ENCODE measurements at places on chromosomes 1 and 21.

- DNase-seq = no peak
Observed at GRCh38 chr1:59486615-59487014, 189.7 kb downstream of the FGGY start.

GRCh38 chr1:1862905-1863547, 27.9 kb downstream of the GNB1 start:
- DNase-seq = no peak

DNA sequence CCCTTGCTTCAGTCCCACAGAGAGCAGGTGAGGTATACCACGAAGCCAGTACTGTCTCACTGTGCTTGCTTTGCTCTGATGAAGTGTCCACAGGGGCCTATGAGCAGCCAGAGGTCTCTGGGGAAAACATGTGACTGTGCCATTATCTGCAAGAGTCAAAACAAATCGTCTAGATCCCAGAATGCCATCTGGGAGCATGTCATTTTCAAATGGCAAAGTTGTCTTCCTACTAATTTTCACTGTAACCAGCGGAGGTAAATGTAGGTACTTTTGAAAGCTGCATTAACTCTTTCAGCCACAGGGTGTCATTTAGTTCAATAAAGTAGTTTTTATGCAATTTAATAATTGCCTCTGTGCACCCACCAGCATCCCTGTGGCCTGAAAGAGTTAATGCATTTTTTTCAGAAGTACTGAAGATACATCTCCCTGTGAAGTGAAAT, 173.6 kb upstream of the SGIP1 start:
- no peak for DNase-seq

DNA sequence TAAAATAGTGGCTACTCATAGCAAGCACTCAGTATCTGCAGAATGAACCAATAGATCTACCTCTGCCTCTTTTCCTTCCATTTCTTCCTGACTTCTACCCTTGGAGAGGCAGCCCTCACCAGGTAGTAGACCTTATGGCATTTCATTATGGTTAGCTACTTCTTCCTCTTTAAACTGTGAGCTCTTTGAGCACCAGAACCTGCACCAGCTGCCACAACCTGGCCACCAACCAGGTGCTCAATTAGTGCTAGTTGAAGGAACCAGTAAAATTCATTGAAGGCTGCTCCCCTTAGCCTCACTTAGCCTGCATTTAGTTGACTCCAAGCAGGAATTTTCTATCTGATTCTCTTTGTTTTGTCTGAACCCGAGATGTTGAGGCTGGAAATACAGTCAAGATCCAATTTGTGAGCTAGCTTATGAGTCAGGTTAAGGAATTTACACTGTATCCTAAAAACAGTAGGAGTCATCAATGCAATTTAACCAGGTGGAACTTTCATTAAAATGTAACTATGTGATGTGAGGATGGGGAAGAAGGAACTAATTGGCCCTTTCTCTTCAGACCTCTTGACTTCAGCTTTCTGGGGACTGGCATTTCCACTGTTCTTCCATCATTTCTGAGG, 81.5 kb upstream of the UBE2U start:
- DNase-seq = no peak

DNA sequence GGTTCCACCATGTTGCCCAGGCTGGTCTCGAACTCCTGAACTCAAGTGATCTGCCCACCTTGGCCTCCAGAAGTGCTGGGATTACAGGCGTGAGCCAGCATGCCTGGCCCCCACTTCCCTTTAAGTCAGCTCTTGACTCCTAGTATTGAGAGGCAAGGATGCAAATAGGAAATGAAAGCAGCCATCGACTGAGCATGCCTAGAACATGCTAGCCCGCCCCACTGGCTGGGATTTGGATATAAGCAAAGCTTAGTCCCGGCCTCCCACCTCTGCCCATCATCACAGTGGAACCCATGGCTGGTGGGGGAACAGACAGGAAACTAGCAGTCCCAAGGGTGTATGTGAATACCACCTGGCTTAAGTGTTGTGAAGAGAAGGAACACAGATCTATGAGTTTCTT, 10.5 kb downstream of the C1orf167 start:
- DNase-seq = no peak

DNA sequence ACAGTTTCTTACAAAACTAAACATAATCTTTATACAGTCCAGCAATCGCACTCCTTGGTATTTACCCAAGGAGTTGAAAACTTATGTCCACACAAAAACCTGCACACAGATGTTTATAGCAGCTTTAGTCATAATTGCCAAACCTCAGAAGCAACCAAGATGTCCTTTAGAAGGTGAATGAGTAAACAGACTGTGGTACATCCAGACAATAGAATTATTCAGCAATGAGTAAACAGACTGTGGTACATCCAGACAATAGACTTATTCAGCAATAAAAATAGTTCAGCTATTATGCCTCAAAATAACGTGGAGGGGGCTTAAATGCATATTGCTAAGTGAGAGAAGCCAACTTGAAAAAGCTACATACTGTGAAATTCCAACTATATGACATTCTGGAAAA, 87.0 kb upstream of the GALNT2 start:
- DNase-seq = no peak

- no peak for DNase-seq
Observed at GRCh38 chr1:18387307-18387706, 93.4 kb upstream of the KLHDC7A start.

GRCh38 chr1:112618721-112619517, at the start of gene ST7L:
TSS of gene ST7L (minus strand) at chr1:112619141. CDS start at chr1:112619113, 28 bp downstream.
- peak; percentile 75 for DNase-seq

- no peak for DNase-seq
Observed at GRCh38 chr1:110816945-110817344, 56.0 kb upstream of the CD53 start.

DNA sequence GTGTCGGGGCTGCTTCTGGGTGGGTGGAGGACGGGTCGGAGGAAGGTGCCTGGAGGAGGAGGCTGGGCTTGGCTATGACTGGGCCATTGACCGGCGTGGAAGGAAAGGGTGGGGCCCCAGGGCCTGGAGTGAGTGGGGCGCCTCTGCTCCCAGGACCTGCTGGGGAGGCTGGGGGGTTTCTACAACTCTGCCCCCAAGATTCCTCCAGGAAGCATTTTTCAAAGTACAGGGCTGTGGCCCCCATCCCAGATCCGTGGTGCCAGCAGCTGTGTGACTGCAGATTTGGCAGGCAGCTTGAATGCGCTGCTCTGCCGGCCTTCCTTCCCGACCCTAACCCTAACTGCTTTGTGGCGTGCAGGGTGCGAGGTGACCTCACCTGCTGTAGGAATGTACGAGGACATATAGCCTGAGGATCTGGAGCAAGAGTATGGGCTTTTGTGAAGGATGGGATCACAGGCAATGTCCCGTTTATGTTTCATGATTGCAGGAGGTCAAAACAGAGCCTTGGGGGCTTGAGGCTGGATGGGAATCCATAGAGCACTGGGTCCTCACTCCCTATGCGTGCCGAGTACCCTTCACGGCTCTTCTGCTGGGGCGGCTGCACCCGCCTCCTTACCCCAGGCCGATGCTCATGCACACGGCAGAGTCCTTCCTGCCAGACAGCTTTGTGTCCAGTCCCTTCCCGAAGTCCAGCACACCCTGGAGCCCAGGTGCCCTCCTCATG, 24.7 kb downstream of the TRPM2 start:
- no peak for DNase-seq

- DNase-seq = no peak
Observed at GRCh38 chr21:37459575-37459974, 93.0 kb downstream of the DYRK1A start.

DNA sequence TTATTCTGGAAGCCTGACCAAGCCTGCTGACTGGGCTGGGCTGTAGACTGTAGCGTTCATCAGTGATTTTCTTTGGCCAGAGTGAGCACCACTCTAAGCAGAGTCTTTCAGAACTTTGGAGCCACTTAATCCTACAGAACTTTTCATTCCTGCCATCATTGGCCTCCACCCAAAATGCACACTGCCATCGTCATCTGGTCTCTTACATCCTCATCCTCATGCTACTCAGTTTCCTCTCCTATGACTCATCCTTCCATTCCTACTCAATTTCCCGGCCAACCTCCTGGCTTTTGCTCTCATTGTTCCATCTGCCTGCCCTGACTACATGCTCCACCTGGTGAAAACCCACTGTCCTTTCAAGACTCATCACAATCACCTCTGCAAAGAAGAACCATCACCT, 233.8 kb upstream of the USP25 start:
- DNase-seq = no peak

DNA sequence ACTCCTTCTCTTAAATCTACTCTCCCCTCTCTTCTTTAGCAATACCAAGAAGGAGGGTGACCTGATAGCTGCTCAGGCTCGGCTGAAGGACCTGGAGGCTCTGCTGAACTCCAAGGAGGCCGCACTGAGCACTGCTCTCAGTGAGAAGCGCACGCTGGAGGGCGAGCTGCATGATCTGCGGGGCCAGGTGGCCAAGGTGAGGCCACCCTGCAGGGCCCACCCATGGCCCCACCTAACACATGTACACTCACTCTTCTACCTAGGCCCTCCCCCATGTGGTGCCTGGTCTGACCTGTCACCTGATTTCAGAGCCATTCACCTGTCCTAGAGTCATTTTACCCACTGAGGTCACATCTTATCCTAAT, 16.0 kb downstream of the LMNA start:
- DNase-seq = no peak

DNA sequence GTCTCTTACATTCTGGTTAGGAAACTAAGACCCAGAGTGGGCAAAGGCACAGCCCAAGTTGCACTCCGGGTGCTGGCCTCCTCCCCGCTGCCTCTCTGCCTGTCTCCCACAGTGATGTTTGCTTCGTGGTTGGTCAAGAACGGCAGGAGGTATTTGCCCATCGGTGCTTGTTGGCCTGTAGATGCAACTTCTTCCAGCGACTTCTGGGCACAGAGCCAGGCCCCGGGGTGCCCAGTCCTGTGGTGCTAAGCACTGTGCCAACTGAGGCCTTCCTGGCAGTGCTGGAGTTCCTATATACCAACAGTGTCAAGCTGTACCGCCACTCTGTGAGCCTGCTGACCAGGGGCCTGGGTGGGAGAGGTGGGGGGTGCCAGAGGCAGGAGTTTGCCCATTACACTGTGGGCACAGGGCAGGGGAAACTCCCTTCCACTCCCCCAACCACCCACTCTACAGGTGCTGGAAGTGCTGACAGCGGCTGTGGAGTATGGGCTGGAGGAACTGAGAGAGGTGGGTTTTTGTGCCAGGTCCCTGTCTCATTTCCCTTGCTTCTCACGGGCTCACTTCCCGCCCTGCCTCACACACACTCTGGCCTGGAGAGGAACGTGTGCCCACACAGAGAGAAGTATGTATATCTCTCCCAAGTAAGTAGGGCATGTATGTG, 1.9 kb downstream of the BTBD19 start:
- DNase-seq = peak; percentile 63

GRCh38 chr1:93549811-93550210, 101.9 kb downstream of the FNBP1L start:
- DNase-seq = no peak

- no peak for DNase-seq
Observed at GRCh38 chr1:210490781-210491180, 162.1 kb downstream of the HHAT start.

DNA sequence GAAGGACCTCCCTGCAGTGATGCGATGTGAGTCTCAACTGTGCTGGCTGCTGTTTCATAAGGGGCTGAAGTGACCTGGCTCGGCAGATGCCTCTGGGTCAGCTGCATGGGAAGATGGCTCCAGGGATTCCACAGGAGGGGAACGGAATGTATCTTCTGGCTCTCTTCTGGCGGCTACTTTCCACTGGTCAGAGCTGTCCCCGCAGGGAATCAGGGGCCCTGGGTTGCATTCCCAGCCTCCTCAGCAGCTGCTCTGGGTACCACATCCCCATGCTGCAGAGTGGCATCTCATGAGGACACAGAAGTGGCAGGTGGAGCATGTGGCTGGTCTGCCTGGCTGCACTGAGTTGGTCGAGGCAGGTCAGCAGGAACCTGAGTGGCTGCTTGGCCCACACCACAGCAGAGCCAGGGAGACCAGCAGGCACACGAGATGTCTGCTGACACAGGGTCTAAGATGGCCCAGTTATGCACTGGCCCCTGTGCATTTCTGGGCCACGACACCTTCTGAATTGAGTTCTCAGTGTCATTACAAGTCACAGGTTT, 42.8 kb downstream of the POFUT2 start:
- no peak for DNase-seq

- no peak for DNase-seq
Observed at GRCh38 chr1:53160924-53161378, 18.5 kb upstream of the SLC1A7 start.

- DNase-seq = no peak
Observed at GRCh38 chr1:167171286-167171929, 49.3 kb upstream of the POU2F1 start.

- DNase-seq = no peak
Observed at GRCh38 chr1:198212675-198213074, 55.9 kb downstream of the NEK7 start.

- no peak for DNase-seq
Observed at GRCh38 chr1:36322786-36323635, 434 bp downstream of the EVA1B start.

DNA sequence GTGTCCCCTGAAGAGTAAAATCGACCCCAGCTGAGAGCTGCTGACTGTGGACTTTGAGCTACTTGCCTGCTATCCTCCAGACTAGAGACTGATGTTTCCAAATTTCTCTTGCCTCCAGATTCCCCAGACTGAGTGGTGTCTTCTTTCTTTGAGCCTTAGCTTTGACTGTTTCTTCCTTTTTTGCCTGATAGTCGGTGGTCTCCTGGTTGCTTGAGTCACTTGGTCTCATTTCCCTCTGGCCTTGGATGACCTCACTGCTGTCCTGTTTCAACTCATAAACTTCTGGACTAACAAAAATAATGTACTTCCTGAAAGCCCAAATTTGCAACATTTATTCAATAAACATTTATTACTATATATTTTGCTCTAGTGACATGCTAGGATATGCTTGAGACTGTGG, 52.9 kb upstream of the DIPK1A start:
- DNase-seq = no peak

DNA sequence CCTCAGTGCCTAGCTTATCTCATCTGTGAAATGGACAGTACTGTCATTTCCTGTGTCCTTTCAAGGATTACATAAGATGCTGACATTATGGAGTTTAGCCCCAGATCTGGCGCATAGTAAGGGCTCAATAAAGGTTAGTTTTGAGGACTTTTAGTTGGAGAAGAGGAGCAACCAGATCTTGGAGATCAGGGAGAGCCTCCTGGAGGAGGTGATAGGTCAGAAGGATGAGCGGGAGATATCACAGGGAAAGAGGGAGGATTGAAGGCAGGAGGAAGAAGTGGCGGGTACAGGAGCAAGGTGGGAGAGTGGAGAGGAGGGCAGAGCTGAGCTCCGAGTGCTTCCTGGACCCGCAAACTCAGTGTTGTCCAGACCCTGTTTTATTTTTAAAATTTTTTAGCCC, 17.5 kb downstream of the SLC66A1 start:
- no peak for DNase-seq

GRCh38 chr1:163036671-163037070, 32.5 kb upstream of the RGS4 start:
- DNase-seq = no peak
